ENCODE measurements at places on chromosomes 5 and 9.

DNA sequence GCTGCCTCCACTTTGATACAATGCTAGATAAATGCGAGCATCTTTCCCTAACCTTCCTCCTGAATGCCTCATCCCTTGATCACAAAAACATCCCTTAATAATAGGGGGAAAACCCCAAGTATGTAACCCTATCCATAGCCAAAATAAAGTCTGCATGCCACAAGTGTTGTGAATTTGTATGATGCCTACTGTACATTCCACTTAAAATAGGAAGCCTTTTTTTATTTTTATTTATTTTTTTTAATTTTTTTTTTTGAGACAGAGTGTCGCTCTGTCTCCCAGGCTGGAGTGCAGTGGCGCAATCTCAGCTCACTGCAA is 207.0 kb downstream of the AOPEP start:
- DNase-seq, result no peak

DNA sequence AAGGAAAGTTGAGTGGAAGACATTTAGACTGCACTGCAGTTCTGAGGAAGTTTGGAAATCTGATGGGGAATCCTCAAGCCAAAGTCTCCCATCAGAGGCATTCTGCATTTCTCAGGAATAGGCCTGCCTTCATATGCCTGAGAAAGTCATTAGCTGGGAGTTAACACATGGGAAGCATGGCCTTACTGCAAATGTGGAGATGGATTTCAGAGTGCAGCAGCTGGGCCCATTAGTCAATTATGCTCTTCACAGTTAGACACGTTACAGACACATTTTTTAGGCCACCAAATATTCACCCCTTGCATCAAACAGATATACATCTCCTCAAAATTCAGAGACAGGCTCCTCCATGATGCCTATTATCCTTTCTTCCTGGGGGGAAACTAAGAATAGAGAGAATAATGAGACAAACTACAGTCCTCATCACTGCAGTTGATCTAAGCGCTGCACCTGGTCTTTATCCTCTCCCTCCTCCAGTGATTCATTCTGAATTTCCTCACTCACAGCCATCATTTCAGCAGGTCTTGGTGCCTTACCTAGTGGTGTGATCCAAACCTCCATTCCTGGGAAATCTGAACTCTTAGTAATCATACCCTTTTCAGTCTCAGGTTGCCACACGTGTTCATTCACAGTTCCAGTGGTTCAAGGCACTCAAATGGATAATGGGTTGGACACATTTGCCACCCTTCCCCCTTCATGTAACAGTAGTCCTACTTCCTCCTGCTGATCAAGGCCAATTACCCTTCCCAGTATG is 47.9 kb upstream of the PPP2CA start:
- no peak for DNase-seq

DNA sequence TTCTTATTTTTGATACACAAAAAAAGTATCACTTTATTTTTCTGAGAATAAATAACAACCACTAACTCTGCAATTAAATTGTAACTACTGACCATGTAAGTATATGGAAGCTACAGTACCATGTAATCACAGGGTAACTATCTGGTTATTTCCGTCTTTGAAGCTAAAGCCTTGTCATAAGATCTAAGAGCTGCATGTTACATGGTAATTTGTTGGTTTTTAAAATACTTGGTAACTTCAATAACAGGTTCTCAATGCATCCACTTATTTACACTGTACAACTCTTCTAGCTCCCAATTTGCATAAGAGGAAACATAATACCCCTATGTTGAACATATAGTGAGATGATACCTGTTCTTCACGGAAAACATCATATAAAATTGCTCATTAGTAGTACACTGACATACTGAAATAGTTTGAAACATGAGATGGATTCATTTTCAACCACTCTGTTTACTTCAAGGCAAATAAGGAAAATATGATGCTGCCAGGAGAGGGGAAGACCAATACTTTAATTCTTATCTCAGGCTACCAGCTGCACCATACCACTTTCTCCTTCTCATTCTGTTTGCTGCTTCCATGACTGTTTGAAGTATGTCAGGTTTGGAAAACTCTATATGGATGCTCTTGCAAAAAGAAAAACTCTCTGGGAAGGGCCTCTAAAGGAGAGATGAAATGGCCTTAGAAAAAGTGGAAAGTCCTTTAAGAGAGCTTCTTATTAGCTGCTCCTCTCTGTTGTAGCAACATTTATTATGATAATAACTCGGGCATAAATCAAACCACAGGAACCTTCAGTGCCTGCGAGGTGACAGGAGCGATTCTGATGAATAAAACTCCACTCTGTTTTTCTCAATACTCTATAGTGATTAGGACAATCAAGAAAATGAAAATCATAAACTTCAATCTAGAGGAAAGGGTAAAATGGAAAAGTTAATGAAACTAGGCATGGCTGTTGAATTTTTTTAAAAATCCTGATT is 150.2 kb downstream of the KIAA0825 start:
- DNase-seq, result no peak

GRCh38 chr9:121034529-121034928 is 15.5 kb downstream of the C5 start:
- DNase-seq, result no peak

DNA sequence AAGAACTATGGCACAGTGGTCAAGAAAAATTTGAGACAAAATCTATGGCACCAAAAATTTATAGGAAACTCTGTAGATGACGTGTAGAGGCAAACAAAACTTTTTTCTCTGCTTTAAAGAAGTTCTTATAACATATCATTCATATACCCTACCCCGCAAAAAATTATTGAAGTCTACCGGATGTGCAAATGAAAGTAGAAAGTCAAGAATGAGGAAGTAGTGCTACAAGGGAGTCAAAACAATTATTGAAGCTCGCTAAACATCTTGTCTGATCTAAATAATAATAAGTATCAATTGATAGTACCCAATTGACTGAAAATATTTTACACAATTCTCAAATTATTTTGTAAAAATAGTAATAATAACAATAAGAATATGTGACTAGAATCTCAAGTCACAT is 398.5 kb downstream of the TAF11L14 start:
- DNase-seq, result no peak

DNA sequence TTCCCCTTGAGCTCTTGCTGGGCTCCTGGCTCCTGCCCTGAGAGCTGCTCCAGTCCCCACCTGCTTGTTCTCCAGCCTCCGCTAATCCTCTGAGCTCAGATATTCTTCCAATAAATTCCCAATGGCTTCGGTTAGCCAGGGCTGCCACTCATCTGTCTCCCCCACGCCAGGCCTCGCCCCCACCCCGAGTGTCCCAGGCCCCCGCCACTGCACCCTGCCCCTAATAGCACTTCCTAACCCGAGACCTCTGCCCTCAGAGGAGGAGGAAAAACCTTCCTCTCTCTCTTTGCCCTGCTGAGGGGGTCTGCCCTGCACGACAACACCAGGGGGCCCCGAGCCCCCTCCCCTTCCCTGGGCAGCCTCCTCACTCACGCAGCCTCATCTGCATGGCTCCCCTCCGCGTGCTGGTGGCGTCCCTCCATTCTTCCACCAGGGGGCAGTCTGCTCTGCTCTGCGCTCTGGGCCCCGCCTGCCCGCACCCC is 5.4 kb upstream of the LCN15 start:
- DNase-seq, result no peak

DNA sequence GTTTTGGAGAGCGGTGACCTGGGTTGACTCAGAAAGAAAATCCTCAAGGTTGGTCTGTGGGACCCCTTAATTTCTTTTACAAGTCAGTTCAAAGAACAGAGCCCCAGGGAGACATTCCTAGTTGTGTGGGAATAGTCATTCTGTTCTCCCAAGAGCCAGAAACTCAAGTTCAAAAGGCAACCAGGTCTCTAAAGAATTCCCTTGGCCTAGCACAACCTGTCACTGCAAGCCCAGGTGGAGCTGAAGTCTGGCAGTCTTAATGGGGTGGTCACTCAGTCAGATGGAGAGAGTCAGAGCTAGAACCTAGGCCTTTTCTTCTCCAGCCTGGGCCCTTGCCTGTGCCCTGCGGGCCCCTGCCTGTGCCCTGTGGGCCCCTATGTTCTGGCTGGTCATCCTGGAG is 37.5 kb upstream of the CDKN2AIPNL start:
- DNase-seq, result no peak

DNA sequence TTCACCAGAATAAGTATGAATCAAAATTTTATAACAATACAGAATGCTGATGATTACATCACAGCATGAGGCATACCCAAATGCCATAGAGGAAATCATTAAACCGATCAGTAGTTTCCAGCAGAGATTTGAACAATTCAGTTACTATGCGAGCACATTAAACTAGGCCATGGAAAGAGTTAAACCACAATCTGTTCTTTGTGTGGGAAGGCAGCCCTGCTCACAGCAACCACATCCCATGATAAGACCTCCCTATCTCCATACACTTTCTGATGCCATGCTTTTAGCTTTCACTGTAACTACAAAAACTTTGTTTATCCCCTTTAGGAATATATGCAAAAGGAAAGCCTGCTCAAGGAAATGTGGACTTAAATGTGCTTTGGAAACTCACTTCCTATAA is 4.5 kb downstream of the NFIB start:
- peak; percentile 55 for DNase-seq

GRCh38 chr9:19288081-19288480 is 57.6 kb downstream of the DENND4C start:
- no peak for DNase-seq

DNA sequence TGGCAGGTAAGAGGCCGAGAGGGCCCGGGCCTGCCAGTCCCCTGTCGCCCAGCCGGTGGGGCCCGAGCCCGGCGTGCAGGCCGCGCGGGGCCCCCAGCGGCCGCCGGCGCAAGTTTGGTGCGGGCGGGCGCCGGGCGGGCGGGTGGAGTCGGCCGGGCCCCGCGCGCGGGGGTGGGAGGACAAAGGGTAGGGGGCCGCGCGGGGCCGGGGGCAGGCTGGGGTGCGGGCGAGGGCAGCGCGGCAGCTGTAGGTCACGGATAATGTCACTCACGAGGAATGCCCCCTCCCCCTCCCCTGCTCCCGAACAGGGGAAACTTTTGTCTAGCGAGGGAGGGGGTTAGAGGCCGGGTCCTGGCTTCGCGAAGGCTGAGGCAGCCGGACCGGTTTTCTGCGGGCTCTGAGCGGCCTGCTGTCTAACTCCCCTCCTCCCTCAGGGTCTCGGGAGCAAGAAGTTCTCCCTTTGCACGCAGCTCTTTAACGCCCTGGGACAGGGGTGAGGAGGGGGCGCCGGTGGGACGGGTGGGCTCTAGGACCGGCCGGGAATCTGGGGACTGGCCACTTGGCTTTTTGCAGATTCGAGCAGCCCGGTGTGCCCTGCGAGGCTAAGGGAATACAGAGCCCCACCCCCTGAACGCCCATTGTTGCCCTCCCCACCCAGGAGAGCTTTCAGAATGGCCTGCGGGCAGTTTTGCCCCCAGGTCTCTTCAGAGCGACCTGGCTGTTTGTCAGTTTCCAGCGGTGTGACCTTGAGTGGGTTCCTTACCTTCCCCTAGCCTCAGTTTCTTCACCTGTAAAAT is 21.3 kb upstream of the NDST1 start:
- no peak for DNase-seq

DNA sequence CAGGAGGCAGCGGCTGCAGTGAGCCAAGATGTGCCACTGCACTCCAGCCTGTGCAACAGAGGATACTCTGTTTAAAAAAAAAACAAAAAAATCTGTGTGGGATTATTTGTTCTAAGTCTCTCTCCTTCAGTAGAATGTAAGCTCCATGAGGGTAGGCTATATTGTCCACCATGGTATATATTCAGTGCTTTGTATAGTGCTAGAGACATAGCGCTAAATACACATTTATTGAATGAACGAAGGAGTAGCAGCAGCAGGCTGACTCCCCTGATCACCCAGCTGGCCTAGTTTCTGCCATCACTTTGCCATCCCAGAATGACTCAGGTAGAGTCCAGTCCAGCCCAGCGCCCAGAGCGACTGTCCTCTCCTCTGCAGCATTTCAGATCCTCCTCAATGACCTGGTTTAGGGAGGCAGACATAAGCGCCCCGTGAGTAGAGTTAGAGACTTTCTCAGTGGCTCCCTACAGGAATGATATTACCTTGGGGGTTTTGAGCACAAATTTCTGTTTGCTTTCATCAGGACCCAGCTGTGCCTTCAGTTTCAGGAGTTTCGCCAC is 716 bp downstream of the HARS1 start:
- no peak for DNase-seq

GRCh38 chr9:76289703-76290102 is 104.5 kb downstream of the RFK start:
- no peak for DNase-seq

GRCh38 chr5:43024217-43024616 is 15.9 kb downstream of the ANXA2R start:
- no peak for DNase-seq

- no peak for DNase-seq
Measured at GRCh38 chr5:74185599-74185998, 454.9 kb downstream of the ENC1 start.

GRCh38 chr5:73183481-73183891 is 10.5 kb downstream of the TMEM174 start:
- no peak for DNase-seq

- DNase-seq, result no peak
Measured at GRCh38 chr9:72650206-72650605, 128.8 kb downstream of the TMC1 start.

DNA sequence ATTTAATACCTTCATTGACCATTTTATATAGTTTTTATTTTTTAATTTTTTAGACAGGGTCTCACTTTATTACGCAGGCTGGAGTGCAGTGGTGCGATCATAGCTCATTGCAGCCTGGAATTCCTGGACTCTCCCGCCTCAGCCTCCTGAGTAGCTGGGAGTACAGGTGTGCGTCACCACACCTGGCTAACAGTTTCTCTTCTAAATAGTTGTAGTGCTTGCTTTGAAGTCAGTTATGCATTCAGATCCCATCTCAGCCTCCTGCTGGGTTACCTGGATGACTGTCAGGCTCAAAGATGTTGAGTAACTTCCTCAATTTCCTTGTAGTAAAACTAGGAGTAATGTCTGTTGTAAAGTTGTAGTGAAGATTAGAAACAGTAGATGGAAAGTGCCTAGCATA is 21.4 kb downstream of the SNX18 start:
- no peak for DNase-seq

- DNase-seq, result no peak
Measured at GRCh38 chr5:93189707-93190120, 391.3 kb downstream of the NR2F1-AS1 start.

GRCh38 chr5:84602371-84602771 is 217.7 kb upstream of the EDIL3 start:
- DNase-seq, result no peak

- DNase-seq, result no peak
Measured at GRCh38 chr5:68891718-68892117, 202.1 kb upstream of the SLC30A5 start.

DNA sequence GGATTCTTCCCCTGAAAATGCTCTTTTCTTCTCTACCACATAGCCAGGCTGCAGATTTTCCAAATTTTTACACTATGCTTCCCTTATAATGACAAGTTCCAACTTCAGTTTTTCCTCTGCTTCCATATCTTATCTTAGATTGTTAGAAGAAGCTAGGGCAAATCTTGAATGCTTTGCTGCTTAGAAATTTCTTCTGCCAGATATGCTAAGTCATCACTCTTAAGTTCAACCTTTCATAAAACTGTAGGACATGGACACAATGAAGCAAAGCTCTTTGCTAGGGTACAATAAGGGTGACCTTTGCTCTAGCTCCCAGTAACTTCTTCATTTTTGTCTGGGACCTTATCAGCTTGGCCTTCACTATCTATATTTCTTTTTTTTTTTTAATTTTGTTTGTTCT is 88.7 kb downstream of the NXNL2 start:
- no peak for DNase-seq

Data from cerebellar cortex (tissue), 1 donor.